Stimulated activated CD8-positive, alpha-beta memory T cell treated with anti-CD3 and anti-CD28 coated beads, Interleukin-15, amount 100 ng/mL, for 24 hours (primary cell): ENCODE measurements at places on chromosomes 6 and 20.

GRCh38 chr6:85004361-85004995 lies 240.1 kb upstream of the TBX18 start:
- no peak for DNase-seq

DNA sequence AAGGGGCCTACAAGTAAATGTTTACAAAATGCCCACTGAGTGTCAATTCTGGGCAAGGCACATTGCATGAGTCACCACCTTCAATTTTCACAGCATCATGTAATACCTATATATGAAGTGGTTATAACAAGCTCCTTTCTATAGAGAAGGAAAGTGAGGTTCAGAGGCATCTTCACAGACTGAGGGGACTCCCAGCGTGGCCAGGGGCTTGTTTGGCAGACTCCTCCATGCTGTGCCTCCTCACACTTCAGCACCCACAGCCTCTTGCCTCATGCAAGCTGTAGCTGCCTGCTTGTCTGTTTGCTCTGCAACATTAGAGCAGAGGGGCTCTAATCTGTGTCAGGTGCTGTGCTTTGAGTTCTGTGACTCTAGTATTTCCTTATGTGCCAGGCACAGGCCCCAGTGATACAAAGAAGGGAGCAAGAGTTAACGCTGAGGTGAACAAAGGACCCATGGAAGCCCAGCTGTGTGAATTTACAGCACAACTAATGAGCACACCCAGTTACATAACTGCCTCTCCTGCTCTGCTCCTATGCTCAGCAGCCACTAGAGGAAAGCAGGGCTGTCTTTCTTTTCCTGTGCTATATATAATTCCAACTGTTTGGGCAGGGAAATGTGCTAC lies 72.3 kb downstream of the ZHX3 start:
- no peak for DNase-seq

DNA sequence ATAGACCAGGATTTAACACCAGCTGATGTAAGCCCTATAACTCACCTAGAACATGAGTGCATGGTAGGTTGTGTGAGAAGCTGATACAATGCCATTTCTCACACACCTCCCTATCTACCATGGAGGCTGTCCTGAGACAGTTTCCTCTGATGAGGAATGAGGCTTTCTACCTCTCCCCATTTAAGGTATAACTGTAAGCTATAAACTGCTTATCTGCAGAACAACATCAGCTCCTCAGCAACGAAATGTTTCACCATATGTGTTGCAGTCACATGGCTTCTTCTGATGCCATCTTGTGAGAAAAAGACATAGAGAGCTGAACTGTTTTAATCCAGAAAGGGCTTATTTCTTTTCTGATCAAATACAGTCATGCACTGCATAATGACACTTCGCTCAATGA lies 20.7 kb downstream of the ZKSCAN3 start:
- DNase-seq = no peak

- no peak for DNase-seq
These were observed 89.2 kb downstream of the TXNDC5 start for GRCh38 chr6:7821426-7821825.

GRCh38 chr6:167795321-167795811 lies 31.3 kb upstream of the AFDN start:
- no peak for DNase-seq

DNA sequence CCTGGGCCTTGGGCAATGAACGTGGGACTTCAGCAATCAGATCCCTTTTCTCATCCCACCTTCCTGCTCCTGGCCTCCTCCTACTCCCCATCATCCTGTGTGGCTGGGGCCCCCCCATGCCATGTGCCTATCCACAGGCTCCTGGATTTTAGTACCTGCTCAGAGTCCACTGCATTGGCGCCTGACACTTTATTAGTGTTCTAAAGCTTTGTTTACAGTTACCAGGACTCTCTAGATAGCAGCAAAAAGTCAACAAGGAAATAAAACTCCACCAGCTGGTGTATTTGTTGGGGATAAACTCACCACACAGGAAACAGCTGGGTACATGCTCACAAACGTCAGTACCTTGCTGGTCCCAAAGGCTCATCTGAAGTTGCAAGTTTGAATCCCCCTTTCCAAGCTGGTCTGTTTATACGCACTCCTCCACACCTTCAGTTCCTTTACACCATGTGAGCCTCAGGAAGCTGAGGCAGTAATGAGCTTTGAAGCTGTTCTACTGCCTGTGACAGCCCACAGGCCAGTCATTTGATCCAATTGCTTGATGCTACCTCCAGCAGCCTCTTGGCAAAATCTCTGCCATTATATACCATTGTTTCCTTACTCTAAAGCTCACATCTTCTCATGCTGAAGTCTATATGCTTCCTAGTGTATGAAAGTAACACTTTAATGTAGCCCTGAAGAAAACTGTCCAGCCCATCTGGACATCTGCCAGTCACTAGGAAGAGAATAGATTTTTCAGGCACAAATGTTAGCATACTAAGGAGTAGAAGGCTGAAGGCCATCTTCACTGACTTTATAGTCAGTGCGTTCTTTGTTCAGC lies 76.6 kb downstream of the ANKEF1 start:
- DNase-seq = no peak

GRCh38 chr6:43687079-43687436 lies 533 bp downstream of the MRPS18A start:
- no peak for DNase-seq

DNA sequence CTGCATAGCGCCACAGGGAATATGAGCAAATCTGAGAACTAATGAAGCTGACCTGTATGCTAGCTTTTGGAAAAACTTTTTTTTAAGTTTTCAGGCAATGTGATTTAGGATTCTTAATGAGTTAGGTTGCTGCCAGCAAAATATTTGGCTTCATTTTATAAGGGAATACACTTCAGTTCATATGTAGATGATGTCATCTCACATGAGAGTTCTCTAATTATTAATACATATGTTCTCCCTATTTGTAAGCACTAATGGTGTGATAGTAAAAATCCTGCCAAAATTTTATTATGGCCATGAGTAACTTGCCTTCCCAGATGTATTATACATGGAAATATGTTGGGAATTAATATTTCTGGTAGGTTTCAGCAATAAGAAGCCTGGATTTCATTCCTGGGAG lies 573.8 kb downstream of the EPM2A start:
- no peak for DNase-seq

DNA sequence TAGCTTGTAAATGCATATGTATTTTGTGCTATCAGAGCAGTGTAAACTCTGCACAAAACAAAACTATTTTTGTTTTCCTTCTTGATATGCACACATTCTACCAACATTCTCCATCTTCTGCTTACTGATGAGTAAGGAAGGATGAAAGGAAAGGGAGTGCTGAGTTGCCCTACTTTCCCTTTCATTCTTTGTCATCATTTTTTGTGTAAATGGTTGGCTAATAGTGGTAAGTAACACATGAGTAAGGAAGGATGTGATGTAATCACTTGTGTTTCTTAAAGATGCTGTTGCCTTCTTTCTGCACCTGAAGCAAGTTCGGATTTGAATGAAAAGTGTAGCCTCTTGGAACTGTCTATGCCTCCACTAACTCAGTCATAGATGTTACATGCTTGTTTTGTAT lies 4.6 kb upstream of the REV3L start:
- no peak for DNase-seq

DNA sequence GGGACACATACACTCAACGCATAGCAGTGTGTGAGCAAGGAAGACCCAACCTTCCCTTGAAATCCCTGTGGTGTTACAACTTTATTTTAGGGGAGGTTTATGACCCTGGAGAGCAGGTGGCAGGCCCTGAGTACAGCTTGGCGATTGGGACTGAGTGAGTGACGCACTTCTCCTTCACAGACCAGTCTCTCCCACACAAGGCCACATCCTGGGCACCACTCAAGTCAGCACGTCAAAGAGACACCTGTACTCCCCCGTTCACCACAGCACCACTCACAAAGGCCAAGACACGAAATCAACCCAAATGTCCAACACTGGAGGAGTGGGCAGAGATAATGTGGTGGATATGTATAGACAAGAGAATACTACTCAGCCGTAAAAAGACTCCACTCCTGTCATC lies 57.0 kb upstream of the FRMD1 start:
- DNase-seq = no peak

DNA sequence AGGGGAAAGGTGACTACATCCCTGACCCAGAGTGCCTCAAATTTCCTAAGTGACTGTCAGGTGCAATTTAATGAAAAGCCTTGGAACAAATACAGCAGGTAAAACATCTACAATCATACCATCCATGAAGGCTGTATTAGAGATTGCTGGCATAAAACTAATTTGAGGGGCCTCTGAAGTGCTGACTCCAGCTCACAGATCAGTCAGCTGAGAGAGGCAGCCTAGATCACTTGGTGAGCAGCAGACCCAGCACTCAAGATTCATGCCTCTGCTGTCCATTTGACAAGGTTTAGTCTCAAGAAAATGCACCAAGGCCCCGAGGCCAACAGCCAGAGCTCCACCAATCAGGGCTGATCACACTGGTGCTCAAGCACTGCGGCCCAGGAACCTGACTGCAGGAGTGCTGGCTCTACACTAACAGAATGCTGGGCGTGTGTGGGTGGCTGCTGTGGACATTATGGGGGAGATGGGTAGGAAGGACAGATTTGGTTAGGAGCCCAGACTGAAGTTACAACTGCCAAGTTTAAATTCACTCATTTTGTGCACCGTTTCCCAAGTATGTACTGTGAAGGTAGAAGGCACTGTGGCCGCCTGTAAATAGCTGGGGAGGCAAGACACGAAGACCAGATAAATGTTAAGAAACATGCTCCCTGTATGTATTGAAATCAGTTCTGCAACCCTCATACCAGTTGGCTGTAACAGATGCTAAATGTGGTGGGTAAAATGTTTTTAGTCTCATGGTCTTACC lies 28.2 kb downstream of the SNX5 start:
- DNase-seq = no peak

- DNase-seq = no peak
These were observed 47.1 kb downstream of the HAO1 start for GRCh38 chr20:7893014-7893730.

DNA sequence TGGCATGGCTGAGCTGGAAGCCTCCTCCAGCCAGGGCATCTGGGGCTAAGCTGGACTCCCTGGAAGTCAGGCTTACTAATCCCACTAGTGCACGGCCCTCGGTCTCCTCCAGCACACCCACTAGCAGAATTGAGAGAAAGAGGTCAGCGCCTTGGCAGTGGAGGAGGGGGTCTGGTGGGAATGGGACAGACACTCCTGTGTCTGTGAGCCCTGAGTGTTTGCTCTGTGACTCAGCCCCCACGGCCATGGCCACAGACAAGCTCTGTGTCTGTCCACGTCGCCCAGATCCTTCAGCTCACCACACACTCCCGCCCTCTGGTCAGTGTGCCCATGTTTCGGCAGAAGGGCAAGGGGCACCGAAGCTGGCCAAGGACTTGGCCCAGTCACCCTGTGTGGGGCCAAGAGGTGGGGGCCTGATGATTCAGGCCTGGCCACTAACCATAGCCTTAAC lies 8.8 kb downstream of the MDFI start:
- DNase-seq = no peak

GRCh38 chr20:54555150-54555549 lies 79.8 kb downstream of the DOK5 start:
- no peak for DNase-seq

GRCh38 chr20:63808964-63809674 lies 21.9 kb downstream of the ZBTB46 start:
- no peak for DNase-seq

GRCh38 chr6:159434410-159434809 lies 258.6 kb downstream of the SOD2 start:
- DNase-seq = no peak

- DNase-seq = no peak
These were observed 64.1 kb upstream of the NT5E start for GRCh38 chr6:85385636-85386315.

GRCh38 chr6:96157018-96157565 lies 141.3 kb downstream of the FUT9 start:
- DNase-seq = no peak

DNA sequence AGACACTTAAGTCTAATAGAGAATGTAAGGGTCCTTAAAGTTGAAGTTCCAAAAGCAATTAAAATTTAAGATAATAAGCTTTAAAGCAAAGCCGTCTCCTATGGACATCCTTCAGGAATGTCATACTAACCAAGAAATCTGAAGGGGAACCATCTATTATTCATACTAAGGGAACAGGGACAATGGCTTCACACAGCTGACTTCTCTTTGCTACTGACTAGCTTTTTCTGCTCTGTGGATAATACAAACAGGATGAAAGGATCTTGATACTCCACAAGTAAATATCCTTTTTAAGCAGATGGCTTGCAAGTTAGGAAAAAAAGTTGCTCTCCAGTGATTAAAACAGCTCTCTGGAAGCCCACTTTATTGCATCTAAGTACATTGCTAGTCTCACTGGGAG lies 178.6 kb downstream of the BACH2 start:
- no peak for DNase-seq

- DNase-seq = no peak
These were observed 110.1 kb downstream of the ERMARD start for GRCh38 chr6:169861431-169862042.

- no peak for DNase-seq
These were observed 32.7 kb downstream of the CDH4 start for GRCh38 chr20:61284752-61285151.

GRCh38 chr20:23407781-23408464 lies 13.4 kb downstream of the NAPB start:
- no peak for DNase-seq

GRCh38 chr6:107059606-107060005 lies 31.6 kb downstream of the MTRES1 start:
- DNase-seq = no peak

GRCh38 chr20:5220321-5221060 lies 93.7 kb downstream of the CDS2 start:
- DNase-seq = no peak

- DNase-seq = no peak
These were observed 46.1 kb upstream of the PRDM1 start for GRCh38 chr6:106039897-106040592.

DNA sequence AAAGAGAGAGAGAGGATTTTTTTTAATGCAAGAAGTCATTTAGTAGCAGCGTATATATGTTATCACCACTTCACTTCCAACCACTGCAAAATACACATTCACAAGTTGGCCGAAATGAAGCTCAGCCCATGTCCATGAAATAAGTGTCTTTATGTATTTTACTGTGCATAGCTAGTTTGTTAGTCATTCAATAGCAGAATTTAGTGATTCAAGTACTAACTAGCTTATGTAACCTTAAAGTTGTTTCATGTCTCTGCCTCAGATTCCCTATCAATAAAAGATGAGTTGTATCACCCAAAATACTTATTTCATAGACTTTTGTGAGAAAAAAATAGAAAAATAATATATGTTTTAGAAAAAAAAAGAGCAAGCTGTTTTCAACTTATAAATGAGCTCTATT lies 153.7 kb upstream of the PRDM1 start:
- DNase-seq = no peak

DNA sequence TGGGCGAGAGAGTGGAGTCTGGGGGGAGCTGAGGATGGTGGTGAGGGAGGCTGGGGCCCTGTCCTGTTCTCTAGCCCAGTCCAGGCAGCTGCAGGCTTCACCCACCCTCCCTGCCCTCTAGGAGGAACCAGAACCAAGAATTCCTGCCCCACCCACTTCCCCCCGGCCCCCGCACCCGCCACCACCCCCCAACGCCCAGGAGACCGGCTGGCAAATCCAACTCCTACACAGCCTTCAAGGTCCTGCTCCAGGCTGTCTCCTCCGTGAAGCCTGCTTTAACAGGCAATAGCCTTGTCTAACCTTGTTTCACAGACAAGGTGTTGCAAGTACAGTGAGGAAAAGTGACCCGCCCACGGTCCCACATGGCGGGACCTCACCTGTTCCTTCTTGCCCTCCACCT lies 2.4 kb downstream of the SPDEF start:
- no peak for DNase-seq
